ENCODE measurements at places on chromosomes 4 and X. TPM values are rescaled to one million over a fixed set of nuclear protein-coding genes. Genes with fewer than 3 reads are reported as not detected.

Gene HOPX
- total RNA-seq: 0.39 TPM

DNA sequence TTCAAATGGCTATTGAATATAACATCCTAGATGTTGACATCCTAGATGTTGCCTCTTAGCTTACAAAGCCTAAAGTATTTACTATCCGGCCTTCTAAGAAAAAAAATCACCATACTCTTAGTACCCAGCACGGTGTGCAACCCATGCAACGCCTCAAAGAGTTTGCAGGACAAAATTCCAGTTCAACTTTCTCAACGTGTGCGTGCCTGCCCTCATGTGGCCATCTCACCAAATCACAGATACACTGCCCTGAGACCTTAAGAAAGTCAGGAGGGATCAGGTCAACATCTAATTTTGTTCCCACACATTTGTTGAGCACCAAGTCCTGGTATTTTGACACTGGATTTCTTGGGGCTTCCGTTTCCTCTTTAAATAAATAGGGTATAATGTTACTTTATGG is 68.3 kb downstream of the CRMP1 start:
- H3K27me3 ChIP-seq: no peaks in the 10 kb centered on the region
- DNase-seq: no peak
- H3K4me1 ChIP-seq: peaks cover 18% of the 10 kb centered on the region
- H3K27ac ChIP-seq: no peak overlapping the region
- H3K4me3 ChIP-seq: no peak overlapping the region

DNA sequence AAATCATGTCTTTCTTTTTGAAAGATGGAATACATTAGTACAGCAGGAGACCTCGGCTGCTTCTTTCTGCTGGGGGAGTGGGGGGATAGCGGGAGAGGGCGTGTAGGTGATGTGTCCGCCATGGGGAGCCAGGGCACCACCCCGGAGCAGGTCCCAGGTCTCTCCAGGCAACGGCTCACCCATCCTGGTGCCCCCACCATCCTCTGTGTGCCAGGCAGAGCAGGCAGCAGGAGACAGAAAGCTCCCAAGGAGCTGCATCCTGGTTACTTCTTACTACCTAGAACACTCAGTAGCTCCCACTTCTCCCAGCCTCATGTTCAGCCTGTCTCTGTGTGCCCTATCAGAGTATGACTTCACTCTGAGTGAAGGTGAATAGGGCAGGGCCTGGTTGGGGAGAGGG is 23.6 kb downstream of the TNIP2 start:
- no peak overlapping the region for H3K4me3 ChIP-seq
- no peaks in the 10 kb centered on the region for H3K27me3 ChIP-seq
- peaks cover 61% of the 10 kb centered on the region for H3K36me3 ChIP-seq
- DNase-seq: no peak
- H3K4me1 ChIP-seq: no peaks in the 10 kb centered on the region

Gene ATP8A1
- 18.9 TPM for total RNA-seq

DNA sequence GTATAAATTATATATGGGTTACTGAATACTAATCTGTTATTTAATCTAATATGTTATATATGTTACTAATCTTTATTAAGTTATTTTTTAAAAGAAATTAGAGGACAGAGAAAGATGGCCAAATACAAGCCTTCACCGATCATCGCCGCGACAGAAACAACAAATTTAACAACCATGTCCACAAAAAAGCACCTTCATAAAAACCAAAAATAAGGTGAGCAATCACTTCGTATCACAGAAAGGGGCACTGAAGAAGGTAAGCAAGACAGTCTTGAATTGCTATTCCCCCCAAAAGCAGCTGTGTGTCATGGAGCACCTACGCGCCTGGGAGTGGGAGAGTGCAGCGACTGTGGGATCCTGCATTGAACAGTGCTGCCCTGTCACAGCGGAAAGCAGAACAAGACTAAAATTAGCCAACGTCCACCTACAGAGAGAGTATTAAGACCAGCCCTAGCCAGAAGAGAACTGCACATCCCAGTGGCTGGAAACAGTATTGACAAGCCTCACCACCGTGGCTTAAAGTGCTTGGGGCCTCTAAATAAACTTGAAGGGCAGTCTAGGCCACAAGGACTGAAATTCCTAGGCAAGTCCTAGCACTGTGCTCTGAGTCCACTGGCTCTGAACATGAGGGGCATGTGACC is 38.5 kb downstream of the LRBA start:
- no peaks in the 10 kb centered on the region for H3K36me3 ChIP-seq
- no peak overlapping the region for H3K4me3 ChIP-seq
- H3K4me1 ChIP-seq: no peaks in the 10 kb centered on the region
- H3K27ac ChIP-seq: no peak overlapping the region
- DNase-seq: no peak

GRCh38 chrX:152632445-152633097 is 5.1 kb upstream of the GABRQ start:
- DNase-seq: peak; percentile 13
- H3K4me3 ChIP-seq: no peak overlapping the region
- peaks cover under 1% of the 10 kb centered on the region for H3K27me3 ChIP-seq
- H3K36me3 ChIP-seq: no peaks in the 10 kb centered on the region
- no peaks in the 10 kb centered on the region for H3K4me1 ChIP-seq
- H3K27ac ChIP-seq: no peak overlapping the region

DNA sequence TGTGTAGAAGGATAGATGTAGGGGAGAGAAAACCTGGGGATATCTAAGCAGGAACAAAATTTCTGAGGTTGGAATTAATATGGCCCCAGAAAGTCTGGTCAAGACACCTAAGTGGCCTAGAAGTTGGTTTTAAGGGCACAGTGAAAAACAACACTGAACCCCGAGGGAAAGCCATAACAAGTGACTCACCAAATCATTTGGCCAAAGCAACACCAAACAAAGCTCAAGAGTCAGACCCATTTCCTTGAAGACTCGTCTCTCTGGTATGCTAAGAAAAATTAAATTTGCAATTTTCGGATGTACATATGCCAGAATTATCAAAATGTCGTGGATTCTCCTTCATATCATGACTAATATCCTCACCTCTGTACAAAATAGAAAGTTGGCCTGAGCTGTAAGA is 162.9 kb downstream of the SMIM20 start:
- H3K4me3 ChIP-seq: no peak overlapping the region
- H3K27ac ChIP-seq: no peak overlapping the region
- H3K27me3 ChIP-seq: no peaks in the 10 kb centered on the region
- H3K4me1 ChIP-seq: no peaks in the 10 kb centered on the region

GRCh38 chrX:7117587-7117986 is 29.9 kb upstream of the STS start:
- DNase-seq: no peak
- no peak overlapping the region for H3K27ac ChIP-seq
- H3K36me3 ChIP-seq: no peaks in the 10 kb centered on the region
- H3K4me1 ChIP-seq: peaks cover 24% of the 10 kb centered on the region

GRCh38 chrX:41515376-41515775 is 68.2 kb downstream of the NYX start:
- peaks cover 23% of the 10 kb centered on the region for H3K27me3 ChIP-seq
- H3K4me1 ChIP-seq: no peaks in the 10 kb centered on the region
- DNase-seq: no peak
- no peak overlapping the region for H3K27ac ChIP-seq

DNA sequence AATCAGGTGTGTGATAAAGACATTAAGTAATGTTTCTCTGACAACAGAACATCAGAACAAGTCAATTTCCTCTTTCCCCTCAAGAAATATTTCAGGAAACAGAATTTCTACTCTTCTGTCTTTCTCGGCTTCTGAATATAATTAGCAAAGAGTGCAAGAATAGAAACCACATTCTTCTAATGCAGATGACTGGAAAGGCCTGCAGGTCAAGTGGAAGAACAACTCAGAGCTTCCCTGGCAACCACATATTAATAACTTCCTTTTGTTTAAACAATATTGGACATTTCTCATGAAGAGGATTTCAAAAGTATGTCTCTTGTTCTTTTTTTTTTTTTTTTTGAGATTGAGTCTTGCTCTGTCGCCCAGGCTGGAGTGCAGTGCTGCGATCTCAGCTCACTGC is 225.5 kb downstream of the PARM1 start:
- no peak overlapping the region for H3K27ac ChIP-seq
- H3K4me3 ChIP-seq: no peak overlapping the region
- no peaks in the 10 kb centered on the region for H3K36me3 ChIP-seq

Gene SYTL4
- total RNA-seq: 0.95 TPM

GRCh38 chr4:187307131-187307530 is 583.5 kb upstream of the FAT1 start:
- no peaks in the 10 kb centered on the region for H3K27me3 ChIP-seq
- no peaks in the 10 kb centered on the region for H3K36me3 ChIP-seq
- no peak overlapping the region for H3K27ac ChIP-seq
- H3K4me3 ChIP-seq: no peak overlapping the region
- H3K4me1 ChIP-seq: no peaks in the 10 kb centered on the region

DNA sequence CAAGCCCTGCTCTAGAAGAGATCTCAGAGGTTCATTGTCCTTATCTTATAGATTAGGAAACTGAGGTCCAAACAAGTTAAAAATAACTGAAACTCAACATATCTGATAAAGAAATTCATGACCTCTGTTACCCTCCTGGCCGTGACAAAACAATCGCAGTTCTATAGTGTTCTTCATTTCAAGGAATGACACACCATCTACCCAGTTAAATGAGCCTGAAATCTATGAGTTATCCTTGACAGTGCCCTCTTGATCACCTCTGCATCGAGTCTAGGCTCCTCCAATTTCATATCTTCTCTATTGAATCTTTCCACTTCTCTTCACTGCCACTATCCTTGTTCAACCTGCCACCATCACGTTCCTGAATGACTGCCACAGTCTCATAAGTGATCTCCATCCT is 325.3 kb upstream of the TEX13C start:
- DNase-seq: no peak
- H3K27me3 ChIP-seq: no peaks in the 10 kb centered on the region
- H3K4me1 ChIP-seq: no peaks in the 10 kb centered on the region
- no peaks in the 10 kb centered on the region for H3K36me3 ChIP-seq
- no peak overlapping the region for H3K27ac ChIP-seq

- H3K36me3 ChIP-seq: no peaks in the 10 kb centered on the region
- no peaks in the 10 kb centered on the region for H3K4me1 ChIP-seq
- H3K4me3 ChIP-seq: no peak overlapping the region
- H3K27me3 ChIP-seq: no peaks in the 10 kb centered on the region
Measured at GRCh38 chr4:141669501-141669900, 33.1 kb downstream of the IL15 start.

Gene AKAP4
- total RNA-seq: not detected

DNA sequence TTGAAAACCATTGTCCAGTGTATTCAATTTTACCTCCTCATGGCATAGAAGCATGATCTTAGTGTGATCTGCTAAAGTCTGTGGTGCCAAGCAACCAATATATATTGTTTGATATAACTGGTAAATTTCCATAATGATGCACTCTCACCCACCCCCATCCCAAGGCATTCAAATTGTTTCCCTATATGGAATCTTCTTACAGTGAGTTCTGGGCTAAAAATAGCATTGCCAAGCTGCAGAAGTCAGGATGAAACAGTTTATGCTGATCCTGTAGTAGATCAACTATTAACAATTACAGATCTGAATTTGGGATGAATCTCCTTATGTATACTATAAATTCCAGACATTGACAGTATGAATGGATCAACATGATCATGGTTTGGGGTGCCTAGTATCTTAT is 20.9 kb downstream of the FGF13 start:
- H3K27me3 ChIP-seq: no peaks in the 10 kb centered on the region
- no peaks in the 10 kb centered on the region for H3K36me3 ChIP-seq
- no peak overlapping the region for H3K27ac ChIP-seq
- no peaks in the 10 kb centered on the region for H3K4me1 ChIP-seq

Gene HSFX4
- not detected for total RNA-seq

- peaks cover 11% of the 10 kb centered on the region for H3K27me3 ChIP-seq
- no peaks in the 10 kb centered on the region for H3K36me3 ChIP-seq
- DNase-seq: no peak
- no peak overlapping the region for H3K27ac ChIP-seq
- H3K4me3 ChIP-seq: no peak overlapping the region
- no peaks in the 10 kb centered on the region for H3K4me1 ChIP-seq
Measured at GRCh38 chr4:147017081-147017480, 71.4 kb upstream of the TTC29 start.

DNA sequence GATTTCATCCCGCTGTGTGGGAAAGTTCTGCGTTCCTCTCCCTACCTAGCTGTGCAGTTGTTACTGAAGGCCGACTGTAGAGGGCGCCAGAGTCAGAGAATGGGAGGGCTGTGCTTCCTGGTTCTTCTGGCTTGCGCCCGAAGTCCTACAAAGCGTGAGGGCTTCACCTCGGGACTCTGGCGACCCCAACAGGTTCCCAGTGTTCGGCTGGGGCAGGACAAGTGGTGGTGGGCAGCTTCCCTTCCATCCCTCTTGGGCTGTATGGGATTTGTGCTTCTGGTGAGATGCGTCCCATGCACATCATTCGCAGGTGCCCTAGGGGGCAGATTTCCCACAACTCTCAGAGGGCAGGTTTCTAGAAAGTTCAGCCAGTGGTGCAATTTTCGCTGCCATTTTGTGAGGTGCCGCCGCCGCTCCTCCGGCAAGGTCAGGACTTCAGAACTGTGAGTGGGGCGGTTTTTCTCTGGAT is 27.3 kb downstream of the CT45A1 start:
- no peak overlapping the region for H3K27ac ChIP-seq
- no peaks in the 10 kb centered on the region for H3K4me1 ChIP-seq
- H3K27me3 ChIP-seq: no peaks in the 10 kb centered on the region
- H3K4me3 ChIP-seq: no peak overlapping the region
- no peak for DNase-seq

Gene CSAG1
- total RNA-seq: not detected

Gene CENPI
- 0.52 TPM for total RNA-seq

GRCh38 chr4:166987026-166987425 is 247.3 kb downstream of the SPOCK3 start:
- H3K27me3 ChIP-seq: no peaks in the 10 kb centered on the region
- H3K36me3 ChIP-seq: no peaks in the 10 kb centered on the region
- DNase-seq: no peak
- no peak overlapping the region for H3K4me3 ChIP-seq
- no peak overlapping the region for H3K27ac ChIP-seq

- H3K27me3 ChIP-seq: no peaks in the 10 kb centered on the region
- no peaks in the 10 kb centered on the region for H3K4me1 ChIP-seq
- no peaks in the 10 kb centered on the region for H3K36me3 ChIP-seq
Measured at GRCh38 chr4:80475798-80476197, 140.3 kb downstream of the CFAP299 start.

DNA sequence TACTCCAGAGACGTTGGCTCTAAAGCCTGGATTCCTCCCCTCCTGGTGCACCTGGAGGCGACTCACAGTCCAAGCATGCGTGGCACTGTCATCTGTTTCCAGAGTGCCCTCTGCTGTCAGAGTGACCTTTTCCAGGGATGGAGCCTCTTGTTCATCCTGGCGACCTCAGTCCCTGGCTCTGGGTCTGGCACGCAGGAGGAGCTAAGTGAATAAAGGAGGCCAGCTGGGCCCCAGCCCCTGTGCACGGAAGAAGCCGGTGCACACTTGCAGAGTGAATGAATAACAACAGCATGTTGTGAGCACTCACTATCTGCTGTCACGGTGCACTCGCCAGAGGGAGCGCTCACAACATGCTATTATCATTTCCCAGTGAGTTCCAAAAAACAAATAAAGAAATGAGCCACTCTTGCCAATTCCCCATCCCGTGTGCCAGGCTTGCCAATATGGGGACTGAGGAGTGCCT is 27.8 kb upstream of the PSAPL1 start:
- no peak overlapping the region for H3K27ac ChIP-seq
- no peak overlapping the region for H3K4me3 ChIP-seq
- no peak for DNase-seq
- peaks cover 8% of the 10 kb centered on the region for H3K4me1 ChIP-seq

Gene GLUD2
- total RNA-seq: 1.7 TPM

Gene RAB40AL
- total RNA-seq: 0.28 TPM

Gene NPY2R
- total RNA-seq: not detected

- DNase-seq: no peak
- H3K27ac ChIP-seq: no peak overlapping the region
- H3K4me1 ChIP-seq: no peaks in the 10 kb centered on the region
- no peaks in the 10 kb centered on the region for H3K36me3 ChIP-seq
- H3K4me3 ChIP-seq: no peak overlapping the region
- H3K27me3 ChIP-seq: no peaks in the 10 kb centered on the region
Measured at GRCh38 chrX:22376369-22376768, 103.7 kb downstream of the CBLL2 start.
